Brain pericyte (primary cell): ENCODE measurements at places on chromosomes 5 and 9.

- no peak for DNase-seq
Measured at GRCh38 chr9:127181595-127182190, 59.3 kb upstream of the ANGPTL2 start.

- DNase-seq = no peak
Measured at GRCh38 chr9:5455181-5455580, 4.8 kb downstream of the CD274 start.

DNA sequence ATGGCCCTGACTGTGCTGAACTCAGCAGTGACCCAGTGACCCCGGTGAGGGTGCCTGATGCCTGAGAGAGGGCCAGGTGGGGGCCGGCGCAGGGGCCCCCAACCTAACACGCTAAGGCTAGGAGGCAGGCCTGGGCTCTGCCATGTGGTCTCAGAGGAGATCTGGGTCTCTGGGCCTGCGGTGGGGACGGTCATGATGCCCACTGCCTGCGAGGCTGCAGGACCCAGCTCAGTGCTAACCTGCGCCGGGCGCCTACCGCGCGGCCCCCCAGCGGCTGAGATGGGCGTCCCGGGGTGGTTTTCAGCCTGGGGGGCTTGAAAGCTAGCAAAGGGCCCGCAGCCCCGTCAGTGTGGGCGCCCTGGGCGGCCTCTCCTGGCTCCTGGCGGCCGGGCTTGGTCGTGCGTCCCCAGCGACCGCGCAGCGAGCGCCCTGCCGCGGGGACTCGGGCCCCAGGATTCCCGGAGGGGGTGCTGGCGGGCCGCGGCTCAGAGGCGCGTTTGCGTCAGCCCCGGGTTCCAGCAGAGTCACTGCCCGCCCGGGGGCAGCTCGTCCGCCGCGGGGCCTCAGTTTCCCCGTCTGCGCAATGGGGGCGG, 2.5 kb downstream of the EGFL7 start:
- DNase-seq = no peak

- DNase-seq = no peak
Measured at GRCh38 chr5:20105915-20106314, 117.9 kb upstream of the CDH18 start.

DNA sequence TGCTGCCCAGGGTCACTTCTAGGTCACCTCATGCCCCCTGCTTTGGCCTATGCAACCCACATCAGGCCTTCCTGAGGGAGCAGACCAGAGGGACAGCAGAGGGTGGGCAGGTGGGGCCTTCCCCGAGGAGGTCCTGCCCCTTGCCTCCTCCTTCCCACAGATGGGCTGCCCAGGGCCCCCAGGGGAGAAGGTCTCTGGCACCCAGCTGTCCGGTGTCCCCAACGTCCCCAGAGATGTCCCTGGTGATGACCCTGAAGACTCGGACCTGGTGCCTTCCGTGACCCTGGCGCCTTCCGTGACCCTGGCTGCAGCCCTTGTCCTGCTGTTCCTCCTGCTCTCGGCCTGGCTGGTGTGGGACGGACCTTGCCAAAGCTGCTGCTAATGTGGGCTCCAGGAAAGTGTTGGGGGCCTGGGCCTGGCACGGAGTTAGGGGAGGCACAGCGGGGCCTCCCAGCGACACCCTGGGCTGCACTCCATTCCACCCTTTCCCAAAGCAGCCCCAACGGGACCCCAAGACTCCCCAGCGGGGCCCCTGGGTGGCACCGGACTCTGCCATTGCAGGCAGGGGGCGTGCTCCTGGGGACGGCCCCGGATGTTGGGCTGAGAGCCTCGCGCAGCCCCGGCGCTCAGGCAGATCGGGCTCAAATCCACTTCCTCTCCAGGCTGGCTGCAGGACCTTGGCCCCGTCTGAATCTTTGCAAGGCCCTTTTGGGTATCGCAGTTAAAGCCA, 6.8 kb upstream of the SLC2A6 start:
- DNase-seq = no peak

- DNase-seq = no peak
Measured at GRCh38 chr5:140977003-140977402, 10.7 kb downstream of the PCDHAC2 start.

DNA sequence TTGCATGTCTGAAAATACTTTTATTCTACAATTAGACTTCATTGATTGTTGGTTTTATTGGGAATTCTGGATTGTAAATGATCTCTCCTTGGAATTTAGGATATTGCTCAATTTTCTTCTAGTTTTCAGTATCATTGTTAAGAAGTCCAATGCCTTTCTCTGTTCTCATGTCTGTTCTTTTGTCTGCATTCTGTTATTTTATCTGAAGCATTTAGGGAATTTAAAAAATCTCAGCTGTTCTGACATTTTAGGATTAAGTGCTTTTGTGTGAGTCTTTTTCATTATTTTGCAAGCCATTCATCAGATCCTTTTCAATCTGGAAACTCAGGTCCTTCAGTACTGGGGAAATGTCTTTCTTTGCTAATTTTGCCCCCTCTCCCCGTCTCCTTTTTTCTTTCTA, 4.4 kb upstream of the FER start:
- DNase-seq = no peak

DNA sequence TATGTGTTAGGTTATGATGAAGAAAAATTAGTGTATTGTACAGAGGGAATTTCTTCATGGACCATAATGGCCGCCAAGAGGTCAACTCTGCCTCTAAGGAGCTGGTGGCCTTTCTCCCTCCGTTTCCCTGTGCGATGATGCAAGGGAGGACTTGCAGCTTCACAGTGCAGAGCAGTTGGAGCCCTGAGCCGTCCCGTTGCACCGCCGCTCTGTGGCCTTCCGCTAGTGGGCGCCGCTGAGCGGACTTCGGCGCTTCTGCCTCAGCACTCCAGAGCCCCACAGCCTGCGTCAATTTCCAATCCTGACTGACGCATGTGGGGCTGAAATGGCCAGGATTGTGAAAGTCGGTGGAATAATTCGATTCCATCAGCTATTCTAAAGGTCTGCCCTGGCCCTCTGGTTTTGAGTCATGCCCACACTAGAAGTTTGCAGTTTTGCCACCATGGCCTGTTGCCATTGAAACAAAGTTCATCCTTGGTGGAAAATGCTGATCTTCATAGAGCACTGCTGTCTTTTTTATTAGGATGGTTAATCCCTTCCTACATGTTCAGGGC, 22.7 kb upstream of the LECT2 start:
- no peak for DNase-seq

DNA sequence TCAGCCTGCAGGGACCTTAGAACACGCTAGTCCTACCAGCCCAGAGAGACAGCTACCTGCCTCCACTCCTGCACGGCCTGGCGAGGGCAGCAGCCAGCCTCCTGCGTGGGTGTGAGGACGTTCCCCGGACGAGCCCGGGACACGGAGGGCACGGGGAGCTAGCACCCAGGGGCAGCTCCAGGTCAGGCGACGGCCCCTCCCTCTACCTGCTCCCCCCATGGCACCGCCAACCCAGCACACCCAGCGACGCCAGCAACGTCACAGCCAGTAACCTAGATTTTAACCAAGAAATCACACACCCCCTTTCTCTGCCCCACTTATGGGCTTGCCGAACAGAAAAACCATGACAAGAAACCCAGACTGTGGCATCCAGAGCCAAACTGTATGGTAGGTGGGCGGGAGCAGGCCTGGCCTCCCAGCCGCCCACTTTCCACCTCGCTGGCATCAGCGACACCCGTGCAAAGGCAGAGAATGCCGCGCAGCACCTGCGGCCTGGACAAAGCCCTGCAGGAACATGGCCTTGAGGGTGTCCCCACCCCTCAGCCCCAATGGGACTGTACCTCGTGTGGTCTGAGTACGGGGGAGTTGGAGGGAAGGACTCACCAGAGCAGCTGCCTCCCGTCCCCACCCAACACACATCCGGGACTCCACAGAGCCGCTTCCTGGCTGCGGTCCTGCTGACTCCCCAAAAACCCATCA, 47.9 kb downstream of the NACC2 start:
- DNase-seq = no peak

DNA sequence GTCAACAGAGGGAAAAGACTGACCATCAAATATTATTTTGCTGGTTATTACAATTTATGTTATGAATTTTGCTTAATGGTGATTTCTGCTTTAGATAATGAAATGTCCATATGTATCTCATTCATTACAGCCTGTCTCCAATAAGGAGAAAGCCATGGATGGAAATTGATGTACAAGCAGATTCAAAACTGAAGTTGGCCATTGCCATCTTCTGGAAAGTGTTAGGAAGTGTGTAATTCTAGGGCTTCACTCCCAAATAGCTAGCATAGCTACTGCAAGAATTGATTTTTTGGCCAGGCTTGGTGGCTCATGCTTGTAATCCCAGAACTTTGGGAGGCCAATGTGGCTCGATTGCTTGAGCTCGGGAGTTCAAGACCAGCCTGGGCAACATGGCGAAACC, 45.8 kb downstream of the DYNC2I2 start:
- DNase-seq = no peak

- no peak for DNase-seq
Measured at GRCh38 chr5:179313849-179314521, 31.3 kb downstream of the ADAMTS2 start.

- DNase-seq = no peak
Measured at GRCh38 chr5:33445798-33446197, 5.0 kb downstream of the TARS1 start.

DNA sequence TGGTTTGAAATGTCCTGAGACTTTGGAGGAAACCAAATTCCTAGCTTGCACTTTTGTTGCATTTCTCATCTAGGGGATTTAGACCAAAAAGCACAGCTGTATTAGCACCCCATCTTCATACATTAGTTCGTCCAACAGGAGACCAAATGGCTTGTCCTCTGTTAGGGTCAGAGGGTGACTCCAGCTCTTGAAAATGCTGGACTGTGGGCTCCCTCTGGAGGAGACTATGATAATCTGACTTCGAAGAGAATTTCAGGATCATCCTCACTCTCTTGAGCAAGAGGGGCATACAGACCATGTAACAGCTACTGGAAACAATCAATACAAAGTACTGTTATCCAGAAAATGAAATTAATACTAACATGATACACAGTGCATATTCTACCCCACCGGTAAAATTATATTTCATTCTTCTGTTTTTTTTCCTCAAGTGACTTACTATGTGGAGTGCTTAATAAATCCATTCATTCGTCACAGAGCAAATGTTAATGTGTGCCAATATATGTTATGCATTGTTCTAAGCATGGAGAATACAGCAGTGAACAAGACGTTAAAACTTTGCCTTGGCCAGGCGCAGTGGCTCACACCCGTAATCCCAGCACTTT, 63.7 kb upstream of the PPP2CA start:
- DNase-seq = peak; percentile 38

- DNase-seq = no peak
Measured at GRCh38 chr9:97487861-97488260, 13.6 kb upstream of the TMOD1 start.

DNA sequence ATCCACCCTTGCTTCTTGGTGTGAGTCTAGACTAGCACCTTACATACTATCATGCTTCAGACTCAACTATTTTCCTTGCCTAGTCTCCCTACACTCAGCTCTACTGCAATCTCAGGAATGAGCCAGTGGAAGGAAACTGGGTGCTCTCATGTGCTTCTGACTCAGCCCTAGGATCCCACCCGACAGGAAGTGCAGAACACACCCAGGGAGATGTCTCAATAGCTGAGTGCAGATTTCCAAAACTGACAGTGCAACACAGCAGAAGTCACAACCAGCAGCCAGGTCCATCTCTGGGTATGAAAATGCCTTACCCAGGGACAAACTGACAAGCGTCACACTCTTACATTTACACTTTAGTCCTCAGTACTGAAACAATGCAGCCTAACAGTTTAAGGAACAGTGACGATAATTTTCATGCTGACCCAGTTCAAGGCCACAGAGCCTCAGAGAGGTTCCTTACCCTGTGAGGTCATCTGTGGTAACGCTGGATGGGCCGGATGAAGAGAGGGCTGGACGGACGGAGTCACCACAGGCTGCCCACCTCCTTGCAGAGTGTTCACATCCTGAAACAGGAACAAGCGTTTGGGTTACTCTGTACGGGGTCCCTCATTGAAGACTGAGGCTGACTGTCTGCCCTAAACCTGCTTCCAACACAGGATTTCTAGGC, 33.0 kb downstream of the FKBP15 start:
- peak; percentile 8 for DNase-seq

DNA sequence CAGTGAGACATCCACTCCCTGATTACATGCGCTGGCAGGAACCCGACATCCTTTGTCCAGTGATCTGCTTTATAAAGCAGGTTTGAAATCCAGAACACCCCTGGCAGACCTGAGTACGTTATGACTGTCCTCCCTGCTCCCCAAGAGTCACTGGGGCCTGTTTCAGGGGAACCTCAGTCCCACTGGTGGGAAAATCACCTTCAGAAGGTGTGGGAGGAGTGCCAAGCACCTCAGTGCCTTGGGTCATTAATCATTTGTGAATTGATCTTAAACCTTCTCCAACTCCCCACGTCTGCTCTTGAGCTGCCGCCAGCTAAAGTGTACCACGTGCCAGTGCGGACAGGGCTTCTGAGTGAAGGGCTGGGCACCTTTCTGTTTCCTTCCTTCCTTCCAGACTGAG, 16.2 kb downstream of the SLC6A3 start:
- DNase-seq = no peak

- no peak for DNase-seq
Measured at GRCh38 chr9:3179711-3180110, 335.8 kb upstream of the PUM3 start.

DNA sequence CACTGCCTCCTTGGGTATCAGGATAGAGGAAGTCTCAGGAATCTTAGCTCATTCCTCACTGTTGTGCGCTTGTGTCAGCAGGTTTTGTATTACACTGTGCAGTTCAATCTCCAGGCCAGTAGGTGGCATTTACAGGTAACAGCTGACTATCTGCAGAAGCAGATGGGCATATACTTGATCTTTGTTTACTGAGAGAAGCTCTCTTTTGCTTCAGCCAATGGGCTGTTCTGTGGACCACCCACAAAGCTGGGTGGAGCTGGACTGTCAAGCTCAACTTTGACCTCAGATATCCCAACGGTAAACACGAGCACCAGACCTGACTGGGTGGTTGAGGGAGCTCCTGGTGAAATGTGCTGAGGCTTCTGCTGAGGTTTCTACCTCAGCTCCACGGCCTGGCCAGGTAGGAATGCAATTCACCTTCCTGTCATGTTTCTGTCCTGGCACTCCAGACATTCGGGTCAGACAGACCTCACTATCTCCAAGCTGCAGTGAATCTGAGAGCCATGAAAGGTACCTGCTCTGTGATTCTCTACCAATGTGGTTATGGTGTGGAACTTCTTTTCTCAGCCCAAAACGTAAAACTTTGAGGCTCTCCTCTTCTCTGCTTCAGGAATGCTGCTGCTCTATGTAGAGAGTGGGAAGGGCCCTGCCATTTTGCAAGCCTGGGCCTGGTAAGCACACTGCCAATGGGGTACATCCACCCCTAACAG, 167.9 kb upstream of the ACTBL2 start:
- peak; percentile 13 for DNase-seq
